ENCODE measurements at places on chromosomes 3 and 15.

DNA sequence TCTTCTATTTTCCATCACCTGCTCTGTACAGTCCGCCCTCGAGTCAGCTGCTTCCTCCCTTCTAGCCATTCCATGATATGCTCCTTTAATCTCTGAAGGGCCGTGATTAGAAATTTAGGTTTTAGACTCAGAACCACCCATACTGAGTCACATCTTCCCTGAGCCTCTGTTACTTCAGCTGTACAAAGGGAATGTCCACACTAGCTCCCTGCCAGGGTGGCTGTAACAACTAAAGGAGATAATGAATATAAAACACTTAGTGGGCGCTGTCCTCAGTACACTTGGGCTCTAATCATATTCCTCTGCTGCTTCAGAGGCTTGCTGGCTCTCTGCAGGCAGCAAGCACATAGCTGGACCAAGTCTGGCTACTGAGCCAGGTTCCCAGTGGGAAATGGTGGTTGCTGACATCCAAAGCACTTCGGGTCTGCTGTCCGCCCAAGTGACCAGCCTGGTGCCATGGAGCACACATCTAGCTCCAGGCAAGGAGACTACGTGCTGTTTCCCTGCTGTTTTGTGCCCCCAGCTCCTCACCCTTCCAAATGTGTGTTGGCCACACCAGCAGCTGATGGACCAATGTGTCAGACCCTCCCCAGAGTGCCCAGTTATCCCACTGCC, 901 bp upstream of the CHST14 start:
- no peak for DNase-seq
- no peak overlapping the region for H3K4me3 ChIP-seq
- H3K27me3 ChIP-seq, result no peaks in the 10 kb centered on the region
- H3K36me3 ChIP-seq, result peaks cover 32% of the 10 kb centered on the region
- H3K4me1 ChIP-seq, result no peaks in the 10 kb centered on the region

- no peak overlapping the region for H3K4me3 ChIP-seq
- H3K36me3 ChIP-seq, result peaks cover 18% of the 10 kb centered on the region
- DNase-seq, result no peak
- no peaks in the 10 kb centered on the region for H3K4me1 ChIP-seq
- no peak overlapping the region for H3K27ac ChIP-seq
- H3K27me3 ChIP-seq, result no peaks in the 10 kb centered on the region
These were observed 81.5 kb upstream of the SLC2A2 start for GRCh38 chr3:171108066-171108465.

GRCh38 chr3:178397202-178397601, 139.0 kb upstream of the KCNMB2 start:
- H3K4me1 ChIP-seq, result no peaks in the 10 kb centered on the region
- no peak overlapping the region for H3K4me3 ChIP-seq
- no peaks in the 10 kb centered on the region for H3K36me3 ChIP-seq
- H3K27ac ChIP-seq, result no peak overlapping the region

DNA sequence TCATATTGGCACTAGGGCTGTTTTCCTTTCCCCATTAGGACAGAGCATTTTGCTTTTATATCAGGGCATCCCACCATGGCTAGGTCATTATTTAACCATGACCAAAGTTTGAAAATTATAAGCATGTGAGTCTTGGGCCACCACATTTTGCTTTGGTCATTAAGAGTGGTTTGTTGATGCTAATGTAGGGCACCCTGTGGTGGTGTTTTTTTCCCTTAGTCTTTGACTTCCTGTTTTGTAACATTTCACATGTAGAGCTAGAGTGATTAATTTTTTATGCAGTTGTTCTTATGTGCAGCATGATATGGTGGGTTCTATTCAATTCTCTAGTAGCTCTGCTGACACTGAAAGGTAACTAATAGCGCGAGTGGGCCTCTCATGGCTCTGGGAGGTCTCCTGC, 249.6 kb upstream of the ROBO1 start:
- no peak overlapping the region for H3K4me3 ChIP-seq
- no peaks in the 10 kb centered on the region for H3K27me3 ChIP-seq
- H3K36me3 ChIP-seq, result no peaks in the 10 kb centered on the region
- no peak for DNase-seq
- H3K4me1 ChIP-seq, result no peaks in the 10 kb centered on the region

DNA sequence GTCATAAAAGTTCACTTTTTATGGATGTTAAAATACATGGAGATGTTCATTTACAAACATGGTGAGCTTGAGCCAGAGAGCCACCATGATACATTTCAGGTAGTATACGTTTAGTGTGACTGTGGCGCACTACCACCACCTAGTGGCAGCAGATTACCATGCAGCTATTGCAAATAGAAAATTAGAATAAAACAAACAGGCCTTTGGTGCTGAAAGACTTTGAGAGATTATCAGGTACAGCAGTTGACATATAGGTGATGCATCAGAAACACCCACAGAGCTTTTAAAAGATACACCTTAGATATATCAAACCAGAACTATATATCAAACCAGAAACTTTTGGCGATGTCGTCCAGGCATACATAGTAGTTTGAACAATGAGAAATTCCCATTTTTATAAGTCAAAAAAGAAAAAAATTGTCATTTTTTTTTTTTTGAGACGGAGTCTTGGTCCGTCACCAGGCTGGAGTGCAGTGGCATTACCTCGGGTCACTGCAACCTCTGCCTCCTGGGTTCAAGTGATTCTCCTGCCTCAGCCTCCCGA, 42.0 kb upstream of the ICE2 start:
- H3K27ac ChIP-seq, result no peak overlapping the region
- H3K4me1 ChIP-seq, result no peaks in the 10 kb centered on the region
- peak; percentile 81 for DNase-seq
- no peaks in the 10 kb centered on the region for H3K27me3 ChIP-seq
- H3K36me3 ChIP-seq, result no peaks in the 10 kb centered on the region
- no peak overlapping the region for H3K4me3 ChIP-seq

GRCh38 chr3:10753964-10754363, 62.1 kb upstream of the SLC6A11 start:
- H3K27ac ChIP-seq, result no peak overlapping the region
- no peaks in the 10 kb centered on the region for H3K36me3 ChIP-seq
- no peaks in the 10 kb centered on the region for H3K4me1 ChIP-seq
- H3K27me3 ChIP-seq, result peaks cover 8% of the 10 kb centered on the region
- no peak overlapping the region for H3K4me3 ChIP-seq
- DNase-seq, result peak; percentile 31

DNA sequence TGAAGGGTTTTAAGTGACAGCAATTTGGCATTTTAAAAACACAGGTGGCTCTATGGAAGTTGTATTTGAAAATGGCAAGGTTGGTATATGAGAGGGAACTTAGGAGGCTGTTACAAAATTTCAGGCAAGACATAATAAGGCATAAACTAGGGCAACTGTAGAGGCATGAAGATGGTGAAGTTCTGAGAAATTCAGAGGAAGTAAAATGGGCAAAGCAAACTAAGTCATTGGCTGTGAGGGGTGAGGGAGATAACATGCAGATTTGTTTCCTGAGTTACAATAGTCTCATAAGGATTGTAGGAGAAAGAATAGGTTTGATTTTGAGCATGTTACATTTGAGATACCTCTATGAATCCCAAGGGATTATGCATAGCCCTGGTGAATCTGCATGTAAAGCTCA, 302.9 kb upstream of the ARHGEF26 start:
- no peak overlapping the region for H3K27ac ChIP-seq
- no peak overlapping the region for H3K4me3 ChIP-seq
- no peak for DNase-seq
- H3K27me3 ChIP-seq, result no peaks in the 10 kb centered on the region
- no peaks in the 10 kb centered on the region for H3K36me3 ChIP-seq
- H3K4me1 ChIP-seq, result no peaks in the 10 kb centered on the region

DNA sequence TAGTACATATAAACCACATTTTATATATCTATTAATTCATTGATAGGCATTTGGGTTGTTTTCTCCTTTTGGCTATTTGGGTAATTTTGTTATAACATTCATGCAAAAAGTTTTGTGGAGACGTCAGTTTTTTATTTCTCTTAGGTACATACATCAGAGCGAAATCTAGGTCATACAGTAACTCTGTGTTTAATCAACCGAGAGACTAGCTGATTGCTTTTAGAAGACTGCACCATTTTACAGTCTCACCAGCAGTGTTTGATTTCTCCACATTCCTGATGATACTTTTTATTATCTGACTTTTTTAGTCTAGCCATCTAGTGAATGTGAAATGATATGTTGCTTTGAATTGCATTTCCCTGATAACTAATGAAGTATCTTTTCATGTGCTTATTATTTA, 1019.3 kb downstream of the NSUN3 start:
- no peaks in the 10 kb centered on the region for H3K27me3 ChIP-seq
- no peaks in the 10 kb centered on the region for H3K36me3 ChIP-seq
- H3K27ac ChIP-seq, result no peak overlapping the region
- no peak overlapping the region for H3K4me3 ChIP-seq

- no peak for DNase-seq
- H3K4me1 ChIP-seq, result peaks cover 4% of the 10 kb centered on the region
- no peaks in the 10 kb centered on the region for H3K27me3 ChIP-seq
- no peak overlapping the region for H3K4me3 ChIP-seq
- H3K36me3 ChIP-seq, result no peaks in the 10 kb centered on the region
- no peak overlapping the region for H3K27ac ChIP-seq
These were observed 6.9 kb upstream of the NFKBIZ start for GRCh38 chr3:101842245-101842934.

GRCh38 chr3:126798521-126798920, 94.5 kb downstream of the CHCHD6 start:
- no peaks in the 10 kb centered on the region for H3K4me1 ChIP-seq
- peaks cover 2% of the 10 kb centered on the region for H3K36me3 ChIP-seq
- no peak overlapping the region for H3K27ac ChIP-seq
- no peaks in the 10 kb centered on the region for H3K27me3 ChIP-seq

GRCh38 chr3:63624941-63625560, 27.4 kb upstream of the SNTN start:
- no peak for DNase-seq
- H3K27me3 ChIP-seq, result no peaks in the 10 kb centered on the region
- no peak overlapping the region for H3K27ac ChIP-seq
- no peak overlapping the region for H3K4me3 ChIP-seq

DNA sequence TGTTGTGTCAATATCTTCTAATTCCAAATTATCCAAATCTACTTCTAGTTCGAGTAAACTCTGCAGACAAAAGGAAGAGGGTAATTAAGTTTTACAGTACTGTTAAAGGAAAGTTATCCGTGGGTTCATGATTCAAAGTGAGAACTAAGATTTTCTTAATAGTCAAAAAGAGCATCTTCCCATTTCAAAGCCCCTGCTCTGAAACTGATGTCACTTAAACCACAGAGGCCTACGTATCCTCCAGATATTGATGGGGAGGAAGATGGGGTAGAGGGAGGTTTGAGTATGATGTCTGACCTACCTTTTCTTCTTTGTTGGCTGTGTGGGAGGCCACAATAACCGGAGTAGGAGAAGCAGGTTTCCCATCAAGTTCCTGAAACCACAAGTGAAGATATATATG, 14.1 kb downstream of the MRPS22 start:
- H3K27ac ChIP-seq, result no peak overlapping the region
- no peak overlapping the region for H3K4me3 ChIP-seq
- no peaks in the 10 kb centered on the region for H3K4me1 ChIP-seq
- no peak for DNase-seq
- no peaks in the 10 kb centered on the region for H3K27me3 ChIP-seq

DNA sequence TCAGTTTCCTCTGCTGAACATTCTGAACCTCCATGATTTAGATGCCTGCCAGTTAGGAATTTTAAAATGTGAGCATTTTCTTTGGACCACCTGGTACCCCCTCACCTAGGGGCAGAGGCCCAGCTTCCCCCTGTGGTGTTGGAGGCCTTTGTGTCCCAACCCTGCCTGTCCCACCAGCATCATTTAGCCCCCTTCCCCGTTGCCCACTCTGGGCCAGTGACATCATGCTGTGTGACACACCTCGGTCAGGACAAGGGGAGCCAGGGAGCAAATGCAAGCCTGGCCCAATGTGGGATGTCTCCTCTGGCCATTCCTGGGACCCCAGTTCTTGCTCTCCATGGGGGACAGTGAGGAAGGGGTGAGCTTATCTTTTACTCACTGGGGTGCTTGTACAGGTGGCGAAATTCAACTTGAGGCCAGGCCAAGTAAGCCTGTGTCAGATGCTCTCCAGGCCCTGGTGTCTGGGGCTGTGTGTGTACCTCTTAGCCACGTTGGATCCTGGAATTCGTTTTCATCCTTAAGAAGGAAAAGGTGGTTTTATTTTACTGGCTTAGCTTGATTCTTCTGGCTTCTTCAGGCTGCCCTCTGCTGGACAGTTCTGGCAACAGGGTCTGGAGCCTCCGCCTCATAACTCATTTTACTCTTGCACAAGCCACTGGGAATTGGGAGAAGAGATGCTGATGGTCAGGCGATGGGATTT, 49.7 kb upstream of the MYZAP start:
- peaks cover 1% of the 10 kb centered on the region for H3K27me3 ChIP-seq
- no peaks in the 10 kb centered on the region for H3K36me3 ChIP-seq
- H3K27ac ChIP-seq, result no peak overlapping the region
- no peaks in the 10 kb centered on the region for H3K4me1 ChIP-seq
- no peak overlapping the region for H3K4me3 ChIP-seq

GRCh38 chr3:134309987-134310700, 59.5 kb upstream of the RYK start:
- H3K27me3 ChIP-seq, result peaks cover 35% of the 10 kb centered on the region
- H3K27ac ChIP-seq, result no peak overlapping the region
- peaks cover 7% of the 10 kb centered on the region for H3K4me1 ChIP-seq

DNA sequence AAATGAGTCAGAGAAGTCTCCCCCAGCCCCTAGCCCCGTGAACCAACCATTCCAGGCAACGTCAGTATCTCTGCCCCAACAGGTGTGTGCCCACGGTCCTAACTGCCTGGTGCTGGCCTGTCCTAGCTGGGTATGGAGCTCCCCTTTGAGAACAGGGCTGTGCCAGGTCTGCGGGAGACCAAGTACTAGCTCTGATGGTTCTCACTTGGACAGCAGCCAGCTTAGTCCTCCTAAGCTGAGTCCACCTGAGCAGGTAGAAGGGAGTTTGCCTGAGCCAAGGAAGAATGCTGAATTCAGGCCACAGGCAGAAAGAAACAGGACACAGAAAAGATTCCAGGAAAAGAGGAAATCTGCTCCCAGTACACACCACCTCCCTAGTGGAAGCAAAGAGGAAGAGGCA, 33.1 kb upstream of the PARL start:
- H3K4me3 ChIP-seq, result no peak overlapping the region
- no peak for DNase-seq
- H3K27ac ChIP-seq, result no peak overlapping the region
- no peaks in the 10 kb centered on the region for H3K4me1 ChIP-seq

DNA sequence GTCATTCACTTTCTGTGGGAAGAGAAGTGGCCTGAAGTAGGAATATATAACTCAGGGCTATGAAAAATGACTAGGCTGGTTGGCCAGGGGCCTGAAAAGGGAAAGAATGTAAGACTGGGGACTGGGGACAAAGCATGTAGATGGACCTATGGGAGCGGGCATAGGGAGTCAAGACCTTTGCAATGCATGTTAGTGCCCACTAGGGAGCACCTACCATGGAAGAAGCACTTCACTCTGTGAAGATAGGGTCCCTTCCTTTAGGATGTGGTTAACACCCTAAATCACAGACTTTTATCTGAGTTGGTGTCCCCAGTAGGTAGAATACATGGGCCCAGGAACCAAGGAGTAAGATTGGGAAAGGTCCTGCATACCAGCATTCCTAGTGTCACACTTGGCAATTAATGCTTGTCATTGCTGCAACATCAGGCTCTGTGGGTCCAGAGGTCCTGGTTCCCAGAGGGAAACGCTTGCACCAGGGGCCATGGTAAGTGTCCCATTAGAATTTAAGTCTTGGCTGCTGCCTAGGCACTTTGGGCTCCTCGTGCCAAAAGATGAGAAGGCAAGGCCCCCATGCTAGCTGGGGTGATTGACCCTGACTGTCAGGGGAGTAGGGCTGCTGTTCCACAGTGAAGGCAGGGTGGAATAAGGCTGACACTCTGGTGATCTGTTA, 79.6 kb downstream of the CRYGS start:
- H3K4me1 ChIP-seq, result no peaks in the 10 kb centered on the region
- no peaks in the 10 kb centered on the region for H3K27me3 ChIP-seq
- no peak overlapping the region for H3K4me3 ChIP-seq

GRCh38 chr3:152779653-152780052, 55.3 kb upstream of the P2RY1 start:
- no peaks in the 10 kb centered on the region for H3K36me3 ChIP-seq
- H3K4me3 ChIP-seq, result no peak overlapping the region
- no peak overlapping the region for H3K27ac ChIP-seq

Measured in common myeloid progenitor, CD34-positive (primary cell).